ENCODE measurements at places on chromosomes 2 and 18. TPM values are rescaled to one million over a fixed set of nuclear protein-coding genes. Genes with fewer than 3 reads are reported as not detected.

Gene LYPD6B
- total RNA-seq, result 2.7 TPM

GRCh38 chr2:120883607-120884440 lies 148.2 kb downstream of the GLI2 start:
- no peak for DNase-seq

DNA sequence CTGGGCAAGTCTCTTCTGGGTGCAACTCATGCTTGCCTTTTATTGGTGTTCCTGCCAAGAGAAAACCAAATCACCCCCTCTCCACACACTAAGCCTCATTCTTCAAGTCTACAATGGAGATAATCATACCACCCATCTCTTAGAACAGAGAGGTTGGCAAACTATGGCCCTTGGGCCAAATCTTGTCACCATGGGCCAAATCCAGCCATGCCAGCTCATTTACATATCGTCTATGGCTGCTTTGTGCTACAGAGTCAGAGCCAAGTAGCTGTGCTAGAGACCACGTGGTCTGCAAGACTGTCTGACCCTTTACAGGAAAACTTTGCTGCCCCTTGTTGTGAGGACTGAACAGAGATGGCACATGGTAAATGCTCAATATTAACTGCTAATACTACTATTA lies 270.3 kb upstream of the PARD3B start:
- DNase-seq, result no peak

DNA sequence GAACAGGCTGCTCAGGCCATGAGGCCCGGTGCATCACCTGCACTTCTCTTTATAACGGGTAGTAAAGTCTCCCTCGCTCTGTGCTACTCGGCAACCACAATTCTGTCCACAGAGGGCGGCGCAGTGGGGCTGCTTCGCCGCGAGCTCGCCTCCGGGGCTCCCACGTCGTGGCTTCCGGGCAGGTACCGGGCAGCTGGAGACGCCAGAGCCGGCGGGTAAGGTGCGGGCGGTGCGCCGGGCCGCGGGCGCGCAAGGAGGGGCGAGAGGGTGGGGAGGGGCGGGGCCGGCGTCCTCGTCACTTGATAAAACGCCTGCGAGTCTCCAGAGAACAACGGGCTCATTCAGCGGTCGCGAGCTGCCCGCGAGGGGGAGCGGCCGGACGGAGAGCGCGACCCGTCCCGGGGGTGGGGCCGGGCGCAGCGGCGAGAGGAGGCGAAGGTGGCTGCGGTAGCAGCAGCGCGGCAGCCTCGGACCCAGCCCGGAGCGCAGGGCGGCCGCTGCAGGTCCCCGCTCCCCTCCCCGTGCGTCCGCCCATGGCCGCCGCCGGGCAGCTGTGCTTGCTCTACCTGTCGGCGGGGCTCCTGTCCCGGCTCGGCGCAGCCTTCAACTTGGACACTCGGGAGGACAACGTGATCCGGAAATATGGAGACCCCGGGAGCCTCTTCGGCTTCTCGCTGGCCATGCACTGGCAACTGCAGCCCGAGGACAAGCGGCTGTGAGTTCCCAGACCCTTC lies at the start of gene ITGA6:
TSS of gene ITGA6 (plus strand) at position 331 of the 734 bp plus-strand sequence.
- no peak for DNase-seq

DNA sequence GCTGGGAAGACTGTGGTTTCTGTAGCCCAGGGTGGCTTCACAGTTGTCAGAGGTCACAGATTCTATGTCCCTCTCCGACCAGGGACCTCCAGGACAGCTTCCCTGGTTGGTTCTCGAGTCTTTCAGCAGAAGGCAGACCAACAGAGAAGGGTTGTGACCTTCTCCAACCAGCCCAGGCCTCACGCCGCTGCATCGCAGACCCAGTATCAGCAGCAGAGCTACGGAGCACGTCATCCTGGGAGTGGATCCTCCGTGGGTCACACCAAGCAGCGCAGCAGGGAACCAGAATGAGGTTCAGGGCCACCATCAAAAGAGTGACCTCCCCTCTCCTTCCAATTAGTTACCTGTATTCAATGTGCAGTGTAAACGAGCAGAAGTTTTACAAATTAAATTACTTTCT lies 49.3 kb downstream of the ST3GAL5 start:
- no peak for DNase-seq

DNA sequence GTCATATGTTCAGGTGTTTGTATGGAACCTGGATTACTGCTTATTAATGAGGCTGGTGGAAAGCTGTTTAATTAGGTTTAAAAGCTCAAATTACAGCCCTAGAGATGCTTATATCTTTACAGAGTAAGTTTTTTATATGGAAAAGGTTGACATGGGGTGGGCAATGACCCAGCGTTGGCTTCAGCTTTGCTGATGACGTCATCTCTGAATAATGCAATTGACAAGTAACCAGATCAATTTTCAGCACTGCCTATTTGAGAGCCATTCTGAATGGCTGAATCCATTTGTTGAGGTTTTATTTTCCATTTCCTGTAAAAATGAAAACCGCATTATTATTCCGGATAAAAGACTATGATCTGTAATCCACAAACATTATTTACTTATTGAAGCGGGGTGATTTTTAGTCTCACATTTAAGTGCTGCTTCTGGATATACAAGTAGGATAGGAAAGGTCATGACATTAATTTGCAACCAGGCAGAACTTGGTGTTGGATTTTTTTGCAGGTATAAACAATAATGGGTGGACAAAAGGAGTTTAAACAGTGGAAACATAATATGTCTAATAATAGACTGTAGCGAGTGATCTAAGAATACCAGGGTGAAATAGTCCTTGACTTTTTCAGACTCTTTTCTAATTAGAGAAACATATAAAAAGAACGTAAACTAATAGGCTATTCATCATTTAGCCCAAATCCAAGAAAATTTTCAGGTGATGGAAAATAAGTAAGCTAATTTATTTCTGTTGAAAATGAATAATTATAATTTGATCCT lies 2.7 kb downstream of the PPP1R1C start:
- no peak for DNase-seq

DNA sequence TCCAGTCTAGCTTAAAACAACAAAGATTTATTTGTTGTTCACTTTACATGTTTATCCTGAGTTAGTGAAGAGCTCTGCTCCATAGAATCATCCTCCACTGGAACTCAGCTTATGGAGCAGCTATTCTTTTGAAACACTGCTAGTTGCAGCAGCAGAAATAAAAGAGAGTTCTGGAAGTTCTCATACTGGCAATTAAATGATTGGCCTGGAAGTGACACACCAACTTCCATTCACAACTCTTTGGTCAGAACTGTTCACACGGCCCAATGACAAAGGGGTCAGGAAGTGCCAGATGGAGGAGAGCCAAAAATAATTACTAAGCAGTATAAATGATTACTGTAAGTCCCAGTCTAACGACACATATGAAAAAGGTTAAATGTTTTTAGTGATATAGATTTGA lies 39.1 kb downstream of the FBXO11 start:
- DNase-seq, result peak; percentile 66

- no peak for DNase-seq
These were observed 26.6 kb downstream of the GEN1 start for GRCh38 chr2:17780546-17780945.

Data from epithelial cell of proximal tubule (primary cell).